ENCODE measurements at places on chromosomes 5 and 9. TPM values are rescaled to one million over a fixed set of nuclear protein-coding genes. Genes with fewer than 3 reads are reported as not detected.

- H3K27me3 ChIP-seq = peaks cover 4% of the 10 kb centered on the region
- H3K27ac ChIP-seq = no peak overlapping the region
- H3K4me1 ChIP-seq = no peaks in the 10 kb centered on the region
- DNase-seq = no peak
- no peak overlapping the region for H3K4me3 ChIP-seq
- H3K36me3 ChIP-seq = no peaks in the 10 kb centered on the region
Measured at GRCh38 chr9:68731857-68732256, 26.8 kb downstream of the PIP5K1B start.

Gene PCDHA1
- not detected for total RNA-seq

Gene ARID3C
- total RNA-seq = not detected

DNA sequence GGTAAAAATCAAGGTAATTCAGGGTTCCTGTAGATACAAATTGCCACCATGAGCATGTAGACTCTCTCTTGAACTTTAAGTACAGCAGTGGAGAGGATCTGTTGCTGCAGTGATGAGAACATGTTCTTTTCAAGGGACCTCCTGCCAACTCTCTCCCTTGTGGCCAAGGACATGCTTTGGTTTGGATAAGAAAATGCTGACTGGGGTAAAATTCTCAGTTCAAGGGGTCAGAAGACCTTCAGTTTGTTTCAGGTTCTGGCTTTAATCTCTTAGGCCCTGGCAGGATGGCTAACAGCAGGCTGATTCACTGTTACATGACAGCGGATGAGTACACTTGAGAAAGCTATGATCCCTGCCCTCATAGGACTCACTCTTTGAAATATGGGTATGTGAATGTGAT lies 299.2 kb upstream of the NMUR2 start:
- no peak for DNase-seq
- H3K27ac ChIP-seq = no peak overlapping the region
- H3K4me1 ChIP-seq = no peaks in the 10 kb centered on the region
- no peaks in the 10 kb centered on the region for H3K36me3 ChIP-seq
- H3K4me3 ChIP-seq = no peak overlapping the region

- H3K36me3 ChIP-seq = no peaks in the 10 kb centered on the region
- H3K27me3 ChIP-seq = peaks cover 17% of the 10 kb centered on the region
- H3K4me3 ChIP-seq = no peak overlapping the region
- H3K27ac ChIP-seq = no peak overlapping the region
- H3K4me1 ChIP-seq = no peaks in the 10 kb centered on the region
Measured at GRCh38 chr5:148514344-148514743, 130.6 kb downstream of the FBXO38 start.

GRCh38 chr9:136686794-136687711 lies at the start of gene AGPAT2:
TSS of gene AGPAT2 (minus strand) at chr9:136687457. CDS start at chr9:136687357, 100 bp downstream.
- peaks cover 7% of the 10 kb centered on the region for H3K4me1 ChIP-seq
- H3K4me3 ChIP-seq = peak within 1 kb of the TSS; percentile 81
- no peaks in the 10 kb centered on the region for H3K36me3 ChIP-seq

DNA sequence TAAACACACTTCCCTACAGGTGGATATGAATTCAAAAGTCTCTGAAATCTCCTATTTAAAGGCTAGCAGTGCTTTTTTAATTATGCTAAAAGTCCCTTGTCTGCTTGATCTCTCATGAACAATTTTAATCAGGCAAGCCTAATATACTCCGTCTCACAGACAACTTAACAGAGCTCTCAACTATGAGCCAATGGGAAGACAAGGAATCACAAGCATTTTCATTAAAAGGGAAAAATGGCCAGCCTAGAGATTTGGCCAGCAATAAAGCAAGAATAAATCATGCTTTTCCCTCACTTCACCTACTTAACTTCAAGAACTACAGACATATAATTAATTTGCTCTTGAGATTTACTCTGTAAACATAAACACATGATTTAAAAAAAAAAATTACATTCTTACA lies 78.0 kb downstream of the RFX3 start:
- H3K27ac ChIP-seq = no peak overlapping the region
- peaks cover 3% of the 10 kb centered on the region for H3K4me1 ChIP-seq
- no peak overlapping the region for H3K4me3 ChIP-seq

GRCh38 chr5:176527246-176528222 lies 9.7 kb downstream of the RNF44 start:
- H3K27me3 ChIP-seq = no peaks in the 10 kb centered on the region
- H3K27ac ChIP-seq = no peak overlapping the region
- peaks cover 16% of the 10 kb centered on the region for H3K36me3 ChIP-seq
- DNase-seq = no peak
- no peak overlapping the region for H3K4me3 ChIP-seq

GRCh38 chr5:99437986-99438385 lies 509.2 kb upstream of the CHD1 start:
- no peaks in the 10 kb centered on the region for H3K4me1 ChIP-seq
- H3K36me3 ChIP-seq = no peaks in the 10 kb centered on the region
- no peak for DNase-seq
- no peaks in the 10 kb centered on the region for H3K27me3 ChIP-seq
- H3K27ac ChIP-seq = no peak overlapping the region

All from osteocyte (in vitro differentiated cells).